HT-29 (cell line): ENCODE measurements at places on chromosomes 3 and 15.

- DNase-seq, result no peak
Observed at GRCh38 chr15:42584031-42584765, 8.8 kb downstream of the STARD9 start.

DNA sequence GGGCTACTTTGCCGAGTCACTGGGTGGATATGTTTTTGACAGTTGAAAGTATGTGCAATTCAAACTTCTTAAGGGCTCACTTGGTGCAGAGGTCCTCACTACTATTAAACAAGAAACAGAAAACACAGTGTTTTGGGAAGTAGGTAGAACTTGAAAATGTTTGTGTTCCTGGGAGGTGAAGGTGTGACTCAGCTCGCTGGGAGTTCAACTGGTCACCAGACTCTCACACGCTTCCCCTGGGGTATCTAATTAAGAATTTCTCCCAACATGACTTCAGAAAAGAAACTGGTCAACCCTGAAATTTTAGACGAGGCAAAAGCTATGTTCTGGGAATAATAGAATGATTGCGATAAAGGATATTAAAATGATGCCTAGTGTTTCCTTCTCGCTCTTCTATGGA, 1039.8 kb upstream of the SEMA6D start:
- DNase-seq, result no peak

GRCh38 chr15:46034755-46035154, 399.9 kb downstream of the SQOR start:
- no peak for DNase-seq

DNA sequence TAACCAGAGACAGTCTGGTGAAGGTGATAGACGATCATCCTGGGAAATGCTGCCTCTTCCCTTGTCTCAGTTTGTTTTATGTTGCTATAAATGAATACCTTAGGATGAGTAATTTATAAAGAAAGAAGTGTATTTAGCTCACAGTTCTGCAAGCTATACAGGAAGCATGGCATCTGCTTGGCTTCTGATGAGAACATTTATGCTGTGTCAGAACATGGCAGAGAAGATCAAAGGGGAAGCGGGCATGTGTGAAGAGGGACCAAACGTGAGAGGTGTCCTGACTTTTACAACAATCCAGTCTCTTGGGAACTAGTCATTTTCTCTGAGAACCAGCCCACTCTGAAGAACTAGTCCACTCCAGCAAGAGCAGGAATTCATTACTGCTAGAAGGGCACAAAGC, 9.6 kb downstream of the CMC1 start:
- no peak for DNase-seq

GRCh38 chr3:46910166-46910760, 32.7 kb downstream of the PTH1R start:
- no peak for DNase-seq

DNA sequence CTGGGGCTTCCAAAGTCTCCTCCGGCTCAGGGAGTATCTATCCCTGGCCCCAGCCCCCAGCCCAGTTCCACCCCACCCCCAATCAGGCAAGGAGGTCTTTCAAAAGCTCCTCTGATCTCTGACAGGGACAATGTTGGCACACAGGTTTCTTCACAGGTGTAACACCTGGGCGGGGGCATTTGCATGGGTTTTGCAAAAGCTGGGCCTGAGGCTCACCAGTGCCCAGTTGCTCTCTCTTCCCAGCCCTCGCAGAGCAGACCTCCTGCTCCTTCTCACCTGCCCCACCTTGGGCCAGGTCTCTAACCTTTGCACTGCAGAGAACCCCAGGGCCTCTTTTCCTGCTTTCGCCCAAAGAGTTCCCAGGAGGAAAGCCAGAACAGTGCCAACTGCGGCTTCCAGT, 8.6 kb upstream of the CSK start:
- DNase-seq, result no peak

GRCh38 chr3:120854908-120855526, 53.0 kb upstream of the STXBP5L start:
- DNase-seq, result no peak

DNA sequence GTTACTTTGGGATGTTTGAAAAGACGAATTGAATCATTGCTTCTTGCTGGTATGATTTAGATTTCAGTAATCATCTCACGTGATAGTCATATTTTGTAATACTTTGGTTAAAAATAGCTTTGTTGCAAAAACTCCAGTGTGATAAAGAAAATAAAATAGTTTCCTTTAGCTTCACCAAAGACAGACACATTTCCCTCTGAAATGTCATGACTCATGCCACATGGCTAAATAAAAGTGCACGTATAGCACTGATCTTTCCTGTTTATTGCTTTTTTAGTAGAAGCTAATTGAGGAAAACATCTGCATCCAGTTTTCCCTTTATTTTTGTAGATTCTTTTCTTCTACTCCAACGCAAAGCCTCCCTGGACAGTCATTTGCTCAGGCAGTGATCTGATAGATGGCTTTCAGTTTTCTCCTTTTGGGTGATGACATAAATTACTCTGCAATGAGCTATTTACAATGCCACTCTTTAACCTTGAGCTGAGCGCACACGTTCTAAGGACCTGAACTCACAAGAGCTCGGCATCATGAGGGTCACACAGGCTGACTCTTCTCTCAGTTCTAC, 84.9 kb downstream of the ARNT2 start:
- DNase-seq, result no peak

- no peak for DNase-seq
Observed at GRCh38 chr3:140572334-140572733, 105.5 kb upstream of the TRIM42 start.

DNA sequence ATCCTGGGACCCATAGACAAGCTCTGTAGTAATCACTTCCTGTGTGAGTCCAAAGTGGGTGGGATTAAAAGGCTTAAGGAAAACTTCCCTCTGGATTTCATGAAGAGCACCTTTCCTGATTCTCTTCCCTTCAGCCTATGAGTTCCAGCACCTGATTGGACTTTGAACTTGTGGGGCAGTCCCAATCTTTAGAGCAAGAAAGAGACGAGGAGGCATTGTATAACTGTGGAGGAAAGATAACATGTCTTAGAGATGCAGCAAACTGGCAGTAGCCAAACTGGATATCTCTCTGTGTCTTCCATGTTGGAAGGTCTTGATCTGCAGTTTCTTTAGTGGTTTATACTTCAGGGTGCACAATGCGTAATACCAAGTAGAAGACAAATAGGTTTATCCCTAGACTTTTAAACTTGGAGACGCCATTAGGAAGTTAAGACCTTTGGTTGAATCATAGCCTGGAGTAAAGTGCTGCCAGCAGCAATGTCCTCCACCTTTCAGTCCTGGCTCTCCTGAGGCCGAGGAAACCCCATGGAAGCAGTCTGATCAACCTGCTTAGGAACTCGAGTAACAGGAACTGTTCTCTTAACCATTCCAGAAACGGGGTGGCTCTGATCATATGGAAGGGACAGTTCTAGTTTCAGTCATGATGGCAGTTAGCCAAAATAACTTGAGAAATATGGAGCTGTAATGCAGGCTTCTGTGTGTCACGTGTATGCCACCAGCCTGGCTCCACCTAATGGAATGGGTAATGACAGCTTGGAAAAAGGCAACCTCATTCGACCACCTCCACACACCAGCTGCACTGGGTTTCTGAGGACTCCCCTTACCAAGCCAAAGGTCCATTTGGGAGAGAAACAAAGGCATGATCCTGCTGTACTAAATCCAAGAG, 4.7 kb downstream of the EIF1B start:
- DNase-seq, result peak; percentile 32

DNA sequence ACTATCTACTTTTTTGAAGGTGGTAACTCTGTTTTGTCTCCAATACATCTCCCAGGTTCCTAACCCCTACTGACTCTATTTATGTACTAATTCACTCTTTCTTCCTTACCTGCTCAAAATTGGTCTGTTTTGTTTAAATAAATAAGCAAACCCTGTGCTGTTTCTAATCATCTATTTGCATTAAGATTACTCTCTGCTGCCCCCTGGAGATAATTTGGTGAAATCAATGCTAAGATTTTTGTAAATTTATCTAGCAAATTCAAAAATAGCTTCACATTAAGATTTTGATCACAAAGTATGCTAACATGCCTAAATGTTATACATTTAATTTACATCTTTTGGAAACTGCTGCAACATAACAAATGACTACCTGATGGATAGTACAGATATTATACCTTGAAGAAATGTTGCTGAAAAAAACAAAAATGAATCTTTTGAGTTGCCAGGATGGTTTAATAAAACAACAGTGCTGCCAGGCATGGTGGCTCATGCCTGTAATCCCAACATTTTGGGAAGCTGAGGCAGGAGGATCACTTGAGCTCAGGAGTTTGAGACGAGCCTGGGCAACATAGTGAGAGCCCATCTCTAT, 4.4 kb upstream of the CD200R1 start:
- peak; percentile 69 for DNase-seq

DNA sequence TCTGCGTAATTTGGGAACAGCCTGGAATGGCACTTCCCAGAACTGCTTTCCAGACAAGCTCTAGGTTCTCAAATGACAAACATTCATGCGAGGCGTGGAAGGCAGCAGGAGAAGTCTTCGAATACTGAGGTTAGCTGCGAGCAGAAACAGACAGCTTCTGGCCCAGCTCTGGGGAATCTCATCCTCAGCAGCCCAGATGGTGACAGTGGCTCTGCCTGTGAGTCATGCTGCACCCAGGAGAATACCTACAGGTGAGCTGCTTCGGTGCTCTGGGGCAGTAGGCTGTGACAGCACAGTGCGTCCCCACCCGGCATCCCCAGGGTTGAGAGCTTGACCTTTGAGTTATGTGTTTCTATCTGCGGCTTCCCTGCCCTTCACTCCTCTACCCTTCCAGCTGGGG, 258.6 kb downstream of the KLF13 start:
- DNase-seq, result no peak

DNA sequence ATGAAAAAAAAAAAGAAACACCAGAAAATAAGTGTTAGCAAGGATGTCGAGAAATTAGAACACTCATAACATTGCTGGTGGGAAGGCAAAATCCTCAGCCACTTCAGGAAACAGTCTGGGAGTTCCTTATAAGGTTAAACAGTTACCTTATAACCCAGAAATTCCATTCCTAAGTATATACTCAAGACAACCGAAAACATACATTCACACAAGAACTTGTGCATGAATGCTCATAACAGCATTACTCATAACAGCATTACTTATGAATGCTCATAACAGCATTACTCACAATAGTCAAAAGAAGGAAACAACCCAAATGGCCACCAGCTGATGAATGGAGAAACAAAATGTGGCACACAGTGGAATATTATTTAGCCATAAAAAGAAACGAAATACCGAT, 34.8 kb upstream of the DCP1A start:
- DNase-seq, result no peak

- no peak for DNase-seq
Observed at GRCh38 chr3:128066114-128066513, 13.9 kb downstream of the SEC61A1 start.

GRCh38 chr3:128400671-128401070, 66.0 kb downstream of the DNAJB8 start:
- DNase-seq, result no peak
